ENCODE measurements at places on chromosomes 16 and 17.

DNA sequence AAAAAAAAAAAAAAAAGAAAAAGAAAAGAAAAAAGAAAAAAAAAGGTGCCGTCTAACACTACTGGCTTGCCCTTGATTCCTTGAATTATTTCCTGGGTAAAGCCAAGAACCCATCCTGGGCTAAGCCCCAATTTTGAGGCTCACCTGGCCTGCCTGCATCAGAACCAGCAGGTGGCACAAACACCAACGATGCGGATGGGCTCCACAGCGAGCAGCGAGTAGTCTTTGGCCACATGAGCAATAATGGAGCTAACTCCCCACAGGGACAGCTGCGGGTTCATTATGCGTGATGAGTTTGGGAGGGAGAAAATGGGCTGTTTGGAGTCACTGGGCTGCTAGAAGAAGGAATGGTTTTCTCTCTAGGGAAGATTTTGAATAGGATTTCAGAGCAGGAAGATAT is 91.1 kb downstream of the ASIC2 start:
- no peak for DNase-seq

DNA sequence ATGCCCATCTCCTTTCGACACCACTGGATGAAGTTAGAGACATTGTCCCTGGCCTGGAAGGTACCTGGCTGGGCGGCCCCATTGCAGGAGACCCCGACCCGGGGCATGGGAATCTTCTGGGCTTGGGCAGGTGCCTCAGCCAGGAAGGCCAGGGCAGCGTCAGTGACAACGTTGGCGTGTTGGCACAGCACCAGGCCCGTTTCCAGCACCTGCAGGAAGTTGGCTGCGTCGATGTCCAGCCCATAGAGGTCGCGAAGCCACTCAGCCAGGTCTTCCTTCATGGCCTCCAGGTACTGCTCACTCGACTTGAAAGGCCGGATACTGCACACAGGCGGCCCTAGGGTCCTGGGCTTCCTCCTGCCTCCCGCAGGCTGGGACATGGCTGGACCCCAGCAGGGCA is 568 bp downstream of the GAS2L2 start:
- DNase-seq = no peak

DNA sequence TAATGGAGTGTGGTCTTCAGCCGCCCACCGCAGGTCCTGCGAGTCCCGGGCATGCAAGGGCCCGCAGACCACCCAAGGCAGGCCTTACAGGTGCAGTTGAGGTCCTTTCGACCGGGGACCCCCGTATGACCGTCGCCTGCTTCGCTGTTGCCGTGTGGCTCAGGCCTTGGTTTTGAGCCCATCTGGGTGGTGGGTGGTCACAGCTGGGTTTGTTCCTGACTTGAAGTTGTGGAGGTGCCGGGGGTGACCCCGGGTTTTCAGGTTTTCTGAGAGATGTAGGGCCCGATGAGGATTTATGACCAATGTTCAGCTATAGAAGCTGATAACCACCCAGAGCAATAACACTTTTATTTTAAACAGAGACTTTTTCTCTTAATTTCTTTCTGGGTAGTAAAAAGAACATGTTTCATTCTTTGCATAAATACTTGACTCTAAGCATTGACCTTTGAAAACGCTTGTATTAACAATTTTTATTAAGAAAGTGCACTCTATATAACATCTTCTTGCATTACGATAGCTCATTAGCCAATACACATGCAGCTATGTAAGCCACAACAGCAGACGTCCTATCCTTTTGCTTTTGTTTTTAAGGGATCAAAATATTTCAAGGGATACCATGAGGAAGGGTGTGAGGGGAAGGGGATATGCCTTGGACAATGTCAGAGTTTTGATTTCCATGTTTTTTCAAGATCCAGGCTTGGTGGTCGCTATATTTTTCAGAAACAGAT is 1.9 kb downstream of the FOXL1 start:
- no peak for DNase-seq

DNA sequence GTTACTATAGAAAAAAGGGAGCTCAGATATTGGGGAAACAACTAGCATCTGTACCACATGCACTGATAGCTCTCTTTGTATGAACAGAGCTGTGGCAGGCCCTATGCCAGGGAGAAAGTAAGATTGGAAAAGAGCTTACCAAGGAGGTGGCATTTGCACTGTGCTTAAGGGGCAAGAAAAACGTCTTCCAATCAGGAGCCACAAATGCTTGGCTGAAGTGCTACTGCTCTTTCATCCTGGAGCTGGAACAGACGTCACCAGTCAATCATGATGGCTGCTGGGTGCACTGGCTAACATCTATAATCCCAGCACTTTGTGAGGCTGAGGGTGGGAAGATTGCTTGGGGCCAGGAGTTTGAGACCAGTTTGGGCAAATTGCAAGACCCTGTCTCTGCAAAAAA is 218.5 kb downstream of the SEC14L1 start:
- no peak for DNase-seq

DNA sequence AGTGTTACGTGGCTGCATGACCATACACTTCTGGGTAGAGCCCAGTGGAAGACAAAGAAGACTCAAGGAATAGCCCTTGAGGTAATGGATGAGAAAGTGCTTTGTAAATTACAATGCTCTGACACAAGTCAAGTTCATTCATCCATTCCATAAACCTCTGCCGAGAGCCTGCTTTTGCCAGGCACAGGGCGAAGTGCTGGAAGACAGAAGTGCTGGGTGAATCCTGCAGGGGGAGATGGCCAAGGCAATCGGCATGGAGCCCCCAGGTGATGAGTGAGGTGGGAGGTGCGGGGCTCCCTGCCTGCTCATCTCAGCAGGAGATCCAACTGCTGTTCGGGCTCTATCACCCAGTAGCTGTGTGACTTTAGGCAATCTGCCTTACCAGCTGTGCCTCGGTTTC is 2.8 kb upstream of the SOCS3 start:
- DNase-seq = no peak

DNA sequence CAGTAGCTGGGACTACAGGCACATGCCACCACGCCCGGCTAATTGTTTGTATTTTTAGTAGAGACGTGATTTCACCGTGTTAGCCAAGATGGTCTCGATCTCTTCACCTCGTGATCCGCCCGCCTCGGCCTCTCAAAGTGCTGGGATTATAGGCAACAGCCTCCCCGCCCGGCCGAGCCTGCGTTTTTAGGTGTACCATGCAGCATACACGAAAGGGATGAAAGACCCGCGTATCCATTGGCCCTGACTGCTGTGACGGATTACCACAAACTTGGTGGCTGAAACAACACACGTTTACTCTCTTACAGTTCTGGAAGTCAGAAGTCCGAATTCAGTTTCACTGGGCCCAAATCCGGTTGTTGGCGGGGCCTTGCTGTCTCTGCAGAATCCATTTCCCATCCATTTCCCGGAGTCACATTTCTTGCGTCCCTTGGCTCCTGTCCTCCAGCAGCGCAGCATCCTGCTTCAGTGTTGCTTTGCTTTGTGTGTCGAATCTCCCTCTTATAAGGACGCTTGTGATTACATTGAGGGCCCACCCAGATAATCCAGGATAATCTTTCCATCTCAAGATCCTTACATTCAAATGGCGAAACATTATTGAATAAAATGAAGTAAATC is 8.3 kb upstream of the GUCY2D start:
- no peak for DNase-seq

GRCh38 chr16:49094471-49094870 is 187.2 kb downstream of the CBLN1 start:
- DNase-seq = no peak

DNA sequence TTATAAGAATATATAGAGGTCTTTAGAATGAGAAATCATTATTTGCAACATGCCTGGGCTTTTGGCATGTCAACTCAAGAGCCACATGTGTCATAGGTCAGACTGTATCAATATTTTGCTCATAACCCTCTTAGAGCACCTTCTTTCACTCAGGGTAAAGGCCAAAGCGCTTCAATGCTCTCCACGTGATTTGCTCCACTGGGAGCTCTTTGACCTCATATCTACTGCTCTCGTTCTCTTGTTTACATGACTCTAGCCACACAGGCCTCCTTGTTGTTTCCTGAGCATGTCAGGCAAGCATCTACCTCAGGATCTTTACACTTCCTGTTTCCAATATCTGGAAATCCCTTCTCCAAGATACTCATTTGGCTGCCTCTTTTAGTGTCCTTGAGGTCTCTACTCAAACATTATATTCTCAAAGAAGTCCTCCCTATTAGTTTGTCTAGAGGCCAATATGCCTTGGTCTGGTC is 148.4 kb downstream of the TOX3 start:
- DNase-seq = no peak

- DNase-seq = no peak
Observed at GRCh38 chr17:52079496-52079895, 79.0 kb downstream of the CA10 start.

GRCh38 chr17:9544221-9544620 is 31.4 kb downstream of the STX8 start:
- no peak for DNase-seq

GRCh38 chr16:3065069-3065741 is at the start of gene IL32:
Gene IL32, plus strand, starts transcription at chr16:3065640. Its CDS starts 172 bp downstream, at chr16:3065812.
- DNase-seq = peak; percentile 90

GRCh38 chr17:3647769-3648555 is 11.4 kb downstream of the CTNS start:
- peak; percentile 62 for DNase-seq

GRCh38 chr16:78200623-78201096 is 101.2 kb downstream of the WWOX start:
- no peak for DNase-seq

GRCh38 chr17:79362772-79363305 is 248.0 kb downstream of the RBFOX3 start:
- DNase-seq = no peak

DNA sequence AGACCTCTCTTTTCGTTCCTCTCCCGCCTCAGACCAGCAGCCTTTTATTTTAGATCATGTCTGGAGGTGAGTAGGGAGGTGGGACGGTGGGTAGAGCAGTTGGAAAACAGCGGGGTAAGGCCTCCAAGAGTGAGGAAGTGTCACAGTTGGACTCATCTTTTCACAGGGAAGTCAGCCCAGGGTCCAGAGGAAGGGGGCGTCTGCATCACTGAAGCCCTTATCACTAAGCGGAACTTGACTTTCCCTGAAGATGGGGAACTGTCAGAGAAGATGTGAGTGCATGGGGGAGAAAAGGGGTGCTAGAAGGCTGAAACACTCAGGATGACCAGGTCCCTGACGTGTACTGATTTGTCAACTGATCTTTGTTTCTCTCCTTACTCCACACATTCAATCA is 461 bp downstream of the LRRC46 start:
- DNase-seq = no peak

GRCh38 chr17:29582772-29583171 is 6.7 kb downstream of the GIT1 start:
- no peak for DNase-seq

GRCh38 chr17:42679492-42680330 is 1.9 kb downstream of the CCR10 start:
- DNase-seq = peak; percentile 47

DNA sequence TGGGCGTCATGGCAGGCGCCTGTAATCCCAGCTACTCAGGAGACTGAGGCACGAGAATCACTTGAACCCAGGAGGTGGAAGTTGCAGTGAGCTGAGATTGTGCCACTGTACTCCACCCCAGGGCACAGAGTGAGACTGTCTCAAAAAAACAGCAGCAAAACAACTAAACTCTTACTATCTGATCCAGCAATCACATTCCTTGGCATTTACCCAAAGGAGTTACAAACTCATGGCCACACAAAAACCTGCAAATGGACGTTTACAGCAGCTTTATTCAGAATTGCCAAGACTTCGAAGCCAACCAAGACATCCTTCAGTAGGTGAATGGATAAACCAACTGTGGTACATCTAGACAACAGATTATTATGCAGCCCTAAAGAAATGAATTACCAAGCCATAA is 4.0 kb downstream of the SIAH1 start:
- peak; percentile 17 for DNase-seq

DNA sequence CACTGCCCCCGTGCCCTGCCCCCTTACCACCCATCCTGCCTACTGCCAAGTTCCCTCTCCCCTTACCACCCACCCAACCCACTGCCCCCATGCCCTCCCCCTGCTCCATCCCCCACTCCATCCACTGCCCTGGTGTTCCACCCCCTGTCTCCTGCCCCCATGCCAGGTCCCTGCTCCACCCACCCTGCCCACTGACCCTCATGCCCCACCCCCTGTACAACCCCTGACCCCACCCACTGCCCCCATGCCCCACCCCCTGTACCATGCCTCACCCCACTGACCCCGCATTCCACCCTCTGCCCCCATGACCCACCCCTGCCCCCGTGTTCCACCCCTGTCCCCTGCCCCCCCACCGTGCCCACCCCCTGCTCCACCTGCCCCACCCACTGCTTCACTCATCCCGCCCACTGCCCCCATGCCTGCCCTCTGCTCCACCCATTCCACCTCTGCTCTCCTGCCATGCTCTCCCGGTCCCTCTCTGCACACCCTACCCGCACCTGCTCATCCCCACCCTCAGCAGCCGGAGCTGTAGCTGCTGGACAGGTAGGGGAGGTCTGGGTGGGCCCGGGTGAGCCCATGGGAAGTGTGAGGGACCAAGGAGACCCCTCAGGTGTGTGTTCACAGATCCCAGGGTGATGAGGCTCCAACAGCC is 7.4 kb upstream of the FN3KRP start:
- DNase-seq = no peak

DNA sequence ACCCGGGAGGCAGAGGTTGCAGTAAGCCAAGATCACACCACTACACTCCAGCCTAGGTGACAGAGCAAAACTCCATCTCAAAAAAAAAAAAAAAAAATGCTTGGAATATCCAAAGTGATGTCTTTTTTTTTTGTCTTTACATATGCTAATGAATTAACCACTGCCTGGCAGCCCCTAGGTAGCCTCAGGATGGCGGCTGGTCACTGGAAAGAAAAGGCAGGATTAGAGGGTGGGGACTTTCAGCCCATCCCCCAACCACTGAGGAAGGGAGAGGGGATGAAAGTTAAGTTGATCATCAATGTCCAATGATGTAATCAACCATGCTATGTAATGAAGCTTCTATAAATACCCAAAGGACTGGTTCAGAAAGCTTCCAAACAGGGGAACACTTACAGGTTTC is 26.8 kb downstream of the RNF157 start:
- no peak for DNase-seq

GRCh38 chr16:51473091-51473490 is 322.0 kb upstream of the SALL1 start:
- DNase-seq = no peak

DNA sequence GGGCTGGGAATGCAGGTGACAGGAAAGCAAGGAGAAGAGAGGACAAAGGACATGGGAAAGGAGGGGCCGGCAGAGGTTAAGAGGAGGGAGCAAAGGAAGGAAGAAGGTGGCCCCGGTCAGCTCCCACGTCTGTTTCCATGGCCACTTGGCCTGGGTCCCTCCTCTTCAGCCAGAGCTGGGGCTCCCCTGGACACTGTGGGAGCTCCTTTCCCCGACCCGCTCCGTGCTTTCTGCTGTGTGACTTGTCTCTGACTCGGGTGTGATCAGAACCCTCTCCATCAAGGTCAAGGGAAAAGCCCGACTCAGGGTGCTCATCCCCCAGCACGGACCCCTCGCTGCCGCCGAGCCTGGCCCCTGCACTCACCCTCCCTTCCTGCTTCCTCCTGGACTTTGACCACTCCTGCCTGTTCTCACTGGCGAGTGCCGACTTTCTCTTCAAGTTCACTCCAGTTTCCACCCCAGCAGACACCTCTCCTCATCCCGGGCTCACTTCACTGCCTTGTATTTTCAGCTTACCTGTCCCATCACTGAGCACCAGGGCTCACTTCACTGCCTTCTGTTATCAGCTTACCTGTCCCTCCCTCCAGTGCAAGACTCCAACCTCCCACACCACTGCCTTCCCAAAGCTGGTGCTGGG is 61.2 kb downstream of the MEAK7 start:
- DNase-seq = no peak

- no peak for DNase-seq
Observed at GRCh38 chr17:80774643-80775281, 216.9 kb upstream of the CHMP6 start.

- no peak for DNase-seq
Observed at GRCh38 chr16:75461575-75461974, 2.9 kb downstream of the TMEM170A start.
